ENCODE measurements at places on chromosomes 4 and X. TPM values are rescaled to one million over a fixed set of nuclear protein-coding genes. Genes with fewer than 3 reads are reported as not detected.

- H3K27ac ChIP-seq = no peak overlapping the region
- H3K4me3 ChIP-seq = no peak overlapping the region
- no peaks in the 10 kb centered on the region for H3K36me3 ChIP-seq
- H3K4me1 ChIP-seq = peaks cover 2% of the 10 kb centered on the region
- H3K27me3 ChIP-seq = peaks cover 24% of the 10 kb centered on the region
- no peak for DNase-seq
Observed at GRCh38 chr4:121189326-121190215, 25.4 kb upstream of the TNIP3 start.

GRCh38 chr4:140044337-140044902 is 109.6 kb downstream of the MAML3 start:
- no peaks in the 10 kb centered on the region for H3K27me3 ChIP-seq
- no peak for DNase-seq
- peaks cover 50% of the 10 kb centered on the region for H3K4me1 ChIP-seq
- no peak overlapping the region for H3K4me3 ChIP-seq
- no peaks in the 10 kb centered on the region for H3K36me3 ChIP-seq
- no peak overlapping the region for H3K27ac ChIP-seq

- H3K4me1 ChIP-seq = peaks cover 7% of the 10 kb centered on the region
- H3K27me3 ChIP-seq = no peaks in the 10 kb centered on the region
- H3K36me3 ChIP-seq = no peaks in the 10 kb centered on the region
Observed at GRCh38 chr4:56099378-56099786, 150.6 kb downstream of the CEP135 start.

DNA sequence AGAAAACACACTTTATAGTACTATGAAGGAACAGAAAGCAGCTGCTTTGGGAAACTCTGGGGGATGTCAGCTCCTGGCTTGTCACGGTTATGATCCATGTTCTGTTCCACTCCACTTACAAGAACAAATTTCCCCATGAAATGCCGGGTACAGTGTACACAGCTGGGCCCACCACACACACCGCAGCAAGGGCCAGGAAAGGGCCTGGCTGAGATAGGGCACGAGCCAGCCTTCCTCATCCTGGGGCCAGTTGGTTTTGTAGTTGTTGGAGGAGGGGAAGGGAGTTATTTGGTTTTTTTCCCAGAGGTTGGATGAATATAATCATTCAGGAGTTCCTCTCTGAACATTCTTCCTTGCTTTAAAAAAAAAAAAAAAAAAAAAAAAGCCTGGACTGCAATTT is 56.8 kb downstream of the SEPSECS start:
- H3K27me3 ChIP-seq = peaks cover 2% of the 10 kb centered on the region
- H3K4me1 ChIP-seq = peaks cover 36% of the 10 kb centered on the region
- H3K4me3 ChIP-seq = no peak overlapping the region
- no peaks in the 10 kb centered on the region for H3K36me3 ChIP-seq
- no peak for DNase-seq
- no peak overlapping the region for H3K27ac ChIP-seq

- H3K27me3 ChIP-seq = no peaks in the 10 kb centered on the region
- H3K27ac ChIP-seq = peak overlapping the region; percentile 79
- H3K36me3 ChIP-seq = peaks cover 5% of the 10 kb centered on the region
- no peak for DNase-seq
- no peak overlapping the region for H3K4me3 ChIP-seq
Observed at GRCh38 chr4:77921701-77922100, 59.1 kb downstream of the MRPL1 start.

GRCh38 chr4:98608356-98608755 is 50.1 kb downstream of the TSPAN5 start:
- no peaks in the 10 kb centered on the region for H3K27me3 ChIP-seq
- H3K27ac ChIP-seq = no peak overlapping the region
- H3K4me3 ChIP-seq = no peak overlapping the region
- peaks cover 71% of the 10 kb centered on the region for H3K4me1 ChIP-seq

- peaks cover 11% of the 10 kb centered on the region for H3K4me1 ChIP-seq
- no peaks in the 10 kb centered on the region for H3K27me3 ChIP-seq
- H3K4me3 ChIP-seq = no peak overlapping the region
- H3K36me3 ChIP-seq = peaks cover 20% of the 10 kb centered on the region
Observed at GRCh38 chr4:105741548-105741947, 33.0 kb downstream of the GSTCD start.

GRCh38 chr4:100547541-100548199 is 29.8 kb upstream of the EMCN start:
- DNase-seq = no peak
- no peak overlapping the region for H3K4me3 ChIP-seq
- no peak overlapping the region for H3K27ac ChIP-seq
- no peaks in the 10 kb centered on the region for H3K4me1 ChIP-seq
- H3K36me3 ChIP-seq = no peaks in the 10 kb centered on the region
- H3K27me3 ChIP-seq = peaks cover 5% of the 10 kb centered on the region

The ATP8A1 gene
- total RNA-seq = 0.25 TPM

The SLC49A3 gene
- total RNA-seq = 0.85 TPM

The F11 gene
- not detected for total RNA-seq

The ZNF711 gene
- total RNA-seq = 6.7 TPM
